ENCODE measurements at places on chromosomes 7 and 10. TPM values are rescaled to one million over a fixed set of nuclear protein-coding genes. Genes with fewer than 3 reads are reported as not detected.

The SPRN gene
- not detected for total RNA-seq

The GRID1 gene
- not detected for total RNA-seq

The PRPS1L1 gene
- not detected for total RNA-seq

The ARHGEF35 gene
- 13.7 TPM for total RNA-seq

The MKX gene
- total RNA-seq: 0.11 TPM

The CCL24 gene
- total RNA-seq: not detected

The TLX1 gene
- not detected for total RNA-seq

The LAMB1 gene
- total RNA-seq: 219 TPM

The LCOR gene
- total RNA-seq: 19.4 TPM

All from foreskin keratinocyte (primary cell).